ENCODE measurements at places on chromosomes 12 and 14. TPM values are rescaled to one million over a fixed set of nuclear protein-coding genes. Genes with fewer than 3 reads are reported as not detected.

The SUOX gene
- total RNA-seq, result 7.0 TPM

The PTPRR gene
- 0.19 TPM for total RNA-seq

The TAS2R30 gene
- not detected for total RNA-seq

The C3AR1 gene
- total RNA-seq, result not detected

The PRPH gene
- 1.7 TPM for total RNA-seq

The GALNT8 gene
- total RNA-seq, result not detected

The LIMA1 gene
- 10.7 TPM for total RNA-seq

The RARG gene
- total RNA-seq, result 29.0 TPM

The CLMN gene
- total RNA-seq, result 4.5 TPM

The FBLN5 gene
- total RNA-seq, result 2.2 TPM

The ACVR1B gene
- 16.6 TPM for total RNA-seq

The VRTN gene
- total RNA-seq, result not detected

The RTN1 gene
- not detected for total RNA-seq

The CCDC38 gene
- 0.07 TPM for total RNA-seq

The TSHR gene
- not detected for total RNA-seq

The GLS2 gene
- 0.09 TPM for total RNA-seq

The GYS2 gene
- not detected for total RNA-seq

The ATF7IP gene
- total RNA-seq, result 6.0 TPM

The FAM181A gene
- not detected for total RNA-seq

The SMIM10L1 gene
- 8.4 TPM for total RNA-seq

The GSG1 gene
- 0.27 TPM for total RNA-seq

The TAMALIN gene
- 0.17 TPM for total RNA-seq

The NKX2-8 gene
- total RNA-seq, result 4.2 TPM

The CLEC1B gene
- not detected for total RNA-seq

The USP5 gene
- 95.2 TPM for total RNA-seq

The ACACB gene
- total RNA-seq, result 7.2 TPM

The STON2 gene
- 0.91 TPM for total RNA-seq

The IQSEC3 gene
- total RNA-seq, result not detected

The CISTR gene
- total RNA-seq, result not detected

The RNASE3 gene
- total RNA-seq, result not detected

The NGB gene
- not detected for total RNA-seq

The VDR gene
- 3.6 TPM for total RNA-seq

The NTN4 gene
- total RNA-seq, result 57.2 TPM

The RILPL2 gene
- 1.7 TPM for total RNA-seq

The IL26 gene
- not detected for total RNA-seq

The KRT82 gene
- total RNA-seq, result not detected

The FAIM2 gene
- total RNA-seq, result not detected

The TMEM63C gene
- 1.0 TPM for total RNA-seq

The OASL gene
- total RNA-seq, result 7.3 TPM

The CLEC6A gene
- total RNA-seq, result not detected
